ENCODE measurements at places on chromosomes 2 and 18.

GRCh38 chr18:13438507-13439056, 220.0 kb downstream of the LDLRAD4 start:
- no peak for DNase-seq

DNA sequence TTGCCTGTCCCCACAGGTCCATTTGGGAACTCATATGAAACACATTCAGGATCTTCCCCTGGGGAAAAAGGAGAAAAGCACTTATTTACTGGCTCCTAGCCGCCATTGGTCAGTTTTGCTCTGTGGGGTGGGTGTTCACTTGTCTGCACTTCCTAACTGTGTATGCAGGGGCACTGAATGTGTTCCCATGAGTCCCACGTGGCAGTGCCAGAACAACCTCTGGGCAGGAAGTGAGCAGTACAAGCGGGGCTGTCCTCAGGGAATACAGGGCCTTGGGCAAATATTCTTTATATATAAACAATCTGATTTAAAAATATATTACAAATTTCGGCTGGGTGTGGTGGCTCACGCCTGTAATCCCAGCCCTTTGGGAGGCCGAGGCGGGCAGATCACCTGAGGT, 21.8 kb upstream of the CTIF start:
- DNase-seq = no peak

DNA sequence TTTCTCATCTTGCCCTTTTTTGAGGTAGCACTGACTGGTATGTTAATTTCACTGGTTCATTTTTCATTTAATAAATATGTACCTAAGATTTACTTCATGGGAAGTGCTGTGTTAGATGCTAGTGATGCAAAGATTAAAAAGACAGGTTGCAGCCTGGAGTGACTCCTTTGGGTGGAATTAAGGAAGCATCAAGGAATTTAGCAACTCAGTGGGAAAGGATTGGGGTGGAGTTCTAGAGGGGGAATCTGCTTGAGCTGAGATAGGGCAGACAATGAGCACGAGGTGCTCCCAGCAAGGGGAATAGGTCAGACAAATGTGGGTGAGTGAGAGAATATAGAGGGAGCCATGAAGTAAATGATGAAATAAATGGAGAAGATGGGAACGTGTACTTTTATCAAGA, 57.0 kb downstream of the LYPD6 start:
- no peak for DNase-seq

DNA sequence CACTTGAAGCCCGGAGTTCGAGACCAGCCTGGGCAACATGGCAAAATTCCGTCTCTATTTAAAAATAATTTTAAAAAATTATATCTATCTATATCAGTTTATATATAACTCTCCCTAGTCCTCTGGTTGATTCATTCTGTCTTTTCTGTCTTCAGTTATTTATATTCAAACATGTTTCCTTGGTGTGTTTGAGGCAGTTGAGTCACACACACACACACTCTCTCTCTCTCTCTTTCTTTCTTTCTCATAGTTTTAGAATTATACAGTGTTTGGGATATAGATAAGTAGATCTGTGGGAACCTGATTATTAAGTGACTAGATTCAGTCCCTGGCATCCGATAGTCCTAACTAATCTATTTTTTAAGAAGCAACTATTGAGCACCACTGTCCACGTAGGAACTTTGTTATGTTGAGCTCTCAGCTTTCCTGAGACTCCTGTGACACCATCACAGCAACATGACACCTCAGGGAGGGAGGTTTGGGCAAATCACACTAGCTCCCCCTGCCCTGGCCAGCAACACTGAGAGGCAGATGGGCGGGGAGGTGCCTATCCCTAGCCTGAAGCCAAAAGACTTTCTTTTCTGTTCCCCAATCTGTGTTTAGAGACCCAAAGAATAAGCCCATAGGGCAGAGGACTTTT, 482.7 kb downstream of the DLGAP1 start:
- DNase-seq = no peak

DNA sequence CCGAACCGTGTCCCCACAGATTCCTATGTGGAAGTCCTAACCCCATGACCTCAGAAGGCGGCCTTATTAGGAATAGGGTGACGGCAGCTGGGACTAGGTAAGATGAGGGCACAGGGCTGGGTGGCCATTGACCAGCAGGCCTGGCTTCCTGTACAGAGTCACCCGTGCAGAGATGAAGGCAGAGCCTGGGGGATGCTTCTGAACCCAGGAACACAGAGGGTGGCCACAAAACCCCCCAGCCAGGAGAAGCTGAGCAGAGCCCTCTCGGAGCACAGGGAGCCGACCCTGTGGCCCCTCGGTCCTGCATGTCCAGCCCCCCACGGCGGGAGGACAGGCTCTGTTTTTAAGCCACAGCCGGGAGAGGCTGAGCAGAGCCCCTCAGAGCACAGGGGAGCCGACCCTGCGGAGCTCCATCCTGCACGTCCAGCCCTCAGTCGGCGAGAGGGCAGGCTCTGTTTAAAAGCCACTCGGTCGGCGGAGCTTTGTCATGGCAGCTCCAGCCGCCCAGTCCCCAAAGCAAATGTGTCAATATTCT, 2.7 kb downstream of the PDCD1 start:
- DNase-seq = no peak

DNA sequence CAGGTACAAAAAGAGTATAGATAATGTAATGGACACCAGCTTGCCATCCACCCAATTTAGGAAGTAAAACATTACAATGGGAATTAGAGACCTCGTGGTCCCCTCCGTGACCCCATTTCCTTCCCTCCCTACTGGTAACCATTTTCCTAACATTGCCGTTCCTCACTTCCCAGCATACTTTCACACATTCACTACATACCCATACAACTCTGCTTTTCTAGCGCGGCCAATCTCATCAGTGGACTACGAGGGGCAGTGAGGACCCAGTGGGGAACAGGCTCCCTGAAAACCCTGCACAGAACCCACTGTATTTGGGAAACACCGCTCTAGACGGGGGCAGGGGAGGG, 1.1 kb downstream of the ENOSF1 start:
- no peak for DNase-seq

- no peak for DNase-seq
These were observed 65.9 kb upstream of the ACTR3 start for GRCh38 chr2:113823716-113824595.

DNA sequence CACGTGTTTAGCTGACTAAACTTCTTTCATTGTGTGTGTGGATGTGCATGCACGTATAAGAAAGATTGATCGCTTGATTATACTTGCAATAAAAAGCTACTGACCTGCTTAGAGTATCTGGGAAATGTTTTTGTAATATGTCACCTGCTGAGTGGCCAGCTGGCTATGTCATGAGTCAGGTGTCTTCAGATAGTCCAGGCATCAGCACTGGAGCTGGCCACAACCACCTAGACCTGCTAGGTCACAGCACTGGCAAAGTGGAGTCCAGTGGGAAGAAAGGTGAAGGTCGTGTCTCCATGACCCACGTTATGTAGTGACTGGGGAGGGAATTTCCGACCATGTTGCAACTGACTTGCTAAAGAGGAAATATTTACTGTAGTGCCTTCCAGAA, 147.0 kb downstream of the ESCO1 start:
- DNase-seq = peak; percentile 29

DNA sequence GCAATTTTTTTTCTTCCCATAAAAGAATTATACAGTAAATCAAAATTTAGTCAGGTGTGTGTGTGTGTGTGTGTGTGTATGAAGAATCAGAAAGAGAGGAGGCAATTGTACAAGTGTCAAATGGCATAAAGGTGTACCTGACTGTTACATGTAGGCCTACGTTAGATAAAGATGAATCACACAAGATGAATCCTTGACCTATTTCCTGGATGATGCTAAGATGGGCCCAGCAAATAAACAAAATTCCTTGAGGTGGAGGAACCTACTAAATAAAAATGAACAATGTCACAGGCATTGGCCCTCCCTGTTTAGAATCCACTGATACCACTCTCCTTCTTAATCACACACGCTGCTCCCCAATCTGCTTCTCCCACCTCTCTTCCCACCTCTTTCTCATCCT, 79.7 kb upstream of the LRATD1 start:
- no peak for DNase-seq

DNA sequence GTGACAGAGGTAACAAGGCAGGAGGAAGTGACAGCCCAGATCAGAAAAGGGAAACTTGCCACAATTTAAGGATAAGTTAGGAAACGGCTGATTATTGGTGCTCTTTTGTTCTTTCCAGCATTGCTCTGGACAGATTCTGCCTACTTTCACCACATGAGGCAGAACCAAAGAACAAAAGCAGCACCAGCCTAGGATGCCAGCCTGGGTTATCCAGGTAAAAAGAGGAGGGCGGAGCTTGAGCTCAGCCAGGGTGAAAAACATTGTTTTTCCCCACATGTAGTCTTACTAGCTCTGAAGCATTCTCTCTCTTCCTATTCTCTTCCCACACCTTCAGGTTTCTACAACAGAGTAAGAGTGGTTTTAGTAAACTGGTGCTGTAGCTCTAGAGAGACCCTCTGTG, 300.5 kb downstream of the TMX3 start:
- no peak for DNase-seq

DNA sequence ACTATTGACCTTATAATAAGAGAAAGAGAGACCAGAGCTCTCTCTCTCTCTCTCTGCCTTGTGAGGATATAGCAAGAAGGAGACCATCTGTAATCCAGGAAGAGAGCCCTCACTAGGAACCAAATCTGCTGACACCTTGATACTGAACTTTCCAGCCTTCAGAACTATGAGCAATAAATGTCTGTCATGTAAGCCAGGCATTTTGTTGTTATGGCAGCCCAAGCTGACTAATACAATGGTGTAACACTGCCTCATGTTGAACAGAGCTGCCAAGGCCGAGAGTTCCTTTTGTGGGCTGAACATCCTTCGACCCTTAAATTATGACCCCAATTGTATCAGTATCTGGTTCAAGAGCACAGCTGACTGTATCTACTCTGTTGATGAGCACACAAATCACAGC, 108.0 kb downstream of the LRRC30 start:
- DNase-seq = peak; percentile 15

GRCh38 chr2:36781907-36782720, 85.6 kb downstream of the VIT start:
- DNase-seq = peak; percentile 14

- DNase-seq = no peak
These were observed 69.0 kb upstream of the TAF1B start for GRCh38 chr2:9774266-9774665.

DNA sequence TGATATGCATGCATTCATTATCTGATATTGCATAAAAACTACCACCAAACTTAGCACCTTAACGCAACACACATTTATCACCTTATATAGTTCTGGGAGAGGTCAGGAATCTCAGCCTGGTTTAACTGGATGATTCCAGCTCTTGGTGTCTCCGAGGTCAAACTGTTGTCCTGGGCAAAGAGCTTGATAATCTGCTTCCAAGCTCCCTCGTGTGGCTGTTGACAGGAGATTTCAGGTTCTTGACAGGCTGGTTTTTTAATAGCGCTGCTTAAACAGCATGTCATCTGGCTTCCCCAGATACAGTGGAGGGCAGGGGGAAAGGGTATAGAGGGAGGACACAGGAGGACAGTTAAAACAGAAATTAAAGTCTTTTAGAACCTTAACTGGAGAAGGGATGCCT, 785.0 kb downstream of the CNTNAP5 start:
- no peak for DNase-seq

GRCh38 chr2:219656526-219656925, 29.1 kb downstream of the SLC4A3 start:
- no peak for DNase-seq

- no peak for DNase-seq
These were observed 6.1 kb downstream of the FAM124B start for GRCh38 chr2:224395620-224396390.

DNA sequence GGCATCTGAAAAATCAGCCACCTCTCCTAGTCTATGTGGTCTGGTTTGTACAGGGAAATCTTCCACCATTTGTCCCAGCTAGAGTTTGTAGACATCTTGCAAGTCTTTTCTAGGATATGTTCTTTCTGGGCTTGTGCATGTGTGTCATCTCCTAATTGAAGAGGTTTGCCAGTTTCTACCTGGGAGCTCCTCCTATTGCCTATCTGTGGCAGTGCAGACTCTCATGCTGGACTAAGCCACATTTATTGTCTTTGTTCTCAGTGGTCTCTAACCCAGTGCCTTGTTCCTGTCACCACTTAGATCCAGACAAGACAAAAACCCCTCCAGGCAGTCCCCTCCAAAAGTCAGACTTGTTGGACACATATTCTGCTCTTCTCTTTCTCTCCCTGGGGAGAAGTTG, 72.0 kb upstream of the MRPS9 start:
- no peak for DNase-seq

GRCh38 chr18:59971871-59972428, 72.2 kb downstream of the PMAIP1 start:
- no peak for DNase-seq

- DNase-seq = no peak
These were observed 199.5 kb downstream of the TWIST2 start for GRCh38 chr2:239047420-239047819.

GRCh38 chr2:151991010-151991409, 107.8 kb downstream of the CACNB4 start:
- DNase-seq = no peak

DNA sequence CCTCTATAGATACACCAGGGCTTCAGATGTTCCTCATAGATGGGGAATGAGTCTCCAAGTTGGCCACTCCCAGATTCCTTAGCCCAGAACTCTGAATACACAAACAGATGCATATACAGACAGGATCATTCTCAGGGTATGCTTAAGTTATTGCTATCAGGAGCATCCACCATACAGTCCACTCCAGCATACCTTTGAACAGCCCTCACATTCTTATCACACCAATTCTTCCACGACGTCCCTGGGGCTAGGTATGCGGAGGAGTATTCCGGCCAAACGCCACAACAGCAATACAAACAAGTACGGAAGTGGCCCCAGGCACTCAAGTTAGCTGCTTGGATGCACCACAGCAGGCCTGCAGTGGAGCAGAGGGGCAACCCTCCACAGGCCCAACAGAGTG, 312.5 kb upstream of the CHAC2 start:
- DNase-seq = no peak

DNA sequence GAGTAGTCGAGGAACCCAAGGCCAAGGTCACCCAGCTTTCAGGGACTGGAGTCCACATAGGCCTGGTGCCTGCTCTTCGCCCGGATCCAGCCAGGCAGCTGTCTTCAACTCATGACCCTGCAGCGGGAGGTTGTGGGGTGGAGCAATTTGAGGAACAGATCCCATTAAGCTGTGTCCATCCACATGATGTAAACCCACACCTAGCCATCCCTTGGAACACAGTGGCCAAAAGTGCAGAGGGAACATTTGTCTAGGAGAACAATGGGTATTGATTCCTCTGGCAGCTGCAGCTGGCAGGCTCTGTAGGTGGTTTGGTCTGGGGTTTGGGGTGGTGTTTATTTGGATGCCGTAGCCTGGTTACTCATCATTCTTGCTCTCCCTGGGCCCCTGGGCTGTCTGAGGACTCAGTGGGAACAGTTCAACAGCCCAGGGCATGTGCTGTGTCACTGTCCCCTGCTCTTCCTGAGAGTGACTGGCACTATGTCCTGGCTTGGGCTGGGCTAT, 99.4 kb downstream of the TFCP2L1 start:
- DNase-seq = no peak

- DNase-seq = no peak
These were observed 100.9 kb upstream of the PTPRM start for GRCh38 chr18:7466190-7466589.

GRCh38 chr2:68889021-68889420, 17.8 kb upstream of the BMP10 start:
- DNase-seq = no peak

Data from suppressor macrophage treated with lipopolysaccharide for 4 hours (primary cell).